Spleen (tissue), 13 donors: ENCODE measurements at places on chromosomes 4 and X.

DNA sequence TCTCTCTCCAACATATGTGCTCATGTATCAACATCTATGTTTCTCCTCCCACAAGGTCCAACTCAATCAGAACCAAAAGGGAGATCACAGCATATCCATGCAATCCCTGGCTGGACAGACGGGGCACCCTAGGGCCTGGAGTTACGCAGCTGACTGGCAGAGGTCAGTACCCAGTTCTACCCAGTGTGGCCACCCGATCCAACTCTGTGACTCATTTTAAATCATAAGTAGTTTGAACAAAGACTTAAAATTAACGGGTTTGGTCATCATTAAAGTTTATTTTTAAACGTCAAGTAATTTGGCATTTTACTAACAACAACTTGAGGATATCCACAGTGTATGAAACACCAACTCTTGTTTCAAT lies 59.5 kb downstream of the APBB2 start:
- DNase-seq, result no peak

- no peak for DNase-seq
These were observed 34.4 kb downstream of the VEGFC start for GRCh38 chr4:176758323-176758722.

GRCh38 chr4:79906303-79906702 lies 166.7 kb downstream of the ANTXR2 start:
- no peak for DNase-seq

GRCh38 chr4:151488968-151489367 lies 80.0 kb downstream of the FHIP1A start:
- no peak for DNase-seq
